ENCODE measurements at places on chromosomes 3 and 15. TPM values are rescaled to one million over a fixed set of nuclear protein-coding genes. Genes with fewer than 3 reads are reported as not detected.
A peak's percentile ranks its signal among the peaks of the same experiment; 100 is the strongest.

- H3K27ac ChIP-seq = no peak overlapping the region
- H3K27me3 ChIP-seq = no peaks in the 10 kb centered on the region
Observed at GRCh38 chr15:78327466-78327865, 12.7 kb upstream of the CRABP1 start.

DNA sequence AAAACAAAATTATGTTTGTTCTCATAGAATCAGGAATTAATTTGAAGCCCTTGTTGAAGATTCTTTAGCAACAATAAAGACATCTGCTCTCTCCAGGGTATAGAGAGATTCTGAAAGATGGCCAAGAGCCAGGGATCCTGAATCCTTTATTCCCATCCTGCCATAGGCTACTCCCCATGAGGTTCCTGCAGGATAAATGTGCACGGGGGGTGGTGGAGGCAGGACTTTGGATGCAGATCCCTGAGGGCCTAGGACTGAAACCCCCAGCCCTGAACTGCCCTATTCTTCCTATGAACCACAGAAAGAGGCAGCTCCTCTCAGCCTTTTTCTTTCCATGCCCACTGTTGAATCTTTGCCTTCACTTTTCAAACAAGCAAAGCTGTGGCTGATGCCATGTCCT is 17.1 kb downstream of the TMEM108 start:
- H3K4me1 ChIP-seq = no peaks in the 10 kb centered on the region
- DNase-seq = no peak
- H3K27ac ChIP-seq = peak overlapping the region; percentile 69
- H3K4me3 ChIP-seq = no peak overlapping the region

- no peaks in the 10 kb centered on the region for H3K27me3 ChIP-seq
- H3K27ac ChIP-seq = no peak overlapping the region
- H3K4me3 ChIP-seq = no peak overlapping the region
- DNase-seq = no peak
- H3K36me3 ChIP-seq = no peaks in the 10 kb centered on the region
Observed at GRCh38 chr3:36954452-36955134, 9.7 kb upstream of the TRANK1 start.

DNA sequence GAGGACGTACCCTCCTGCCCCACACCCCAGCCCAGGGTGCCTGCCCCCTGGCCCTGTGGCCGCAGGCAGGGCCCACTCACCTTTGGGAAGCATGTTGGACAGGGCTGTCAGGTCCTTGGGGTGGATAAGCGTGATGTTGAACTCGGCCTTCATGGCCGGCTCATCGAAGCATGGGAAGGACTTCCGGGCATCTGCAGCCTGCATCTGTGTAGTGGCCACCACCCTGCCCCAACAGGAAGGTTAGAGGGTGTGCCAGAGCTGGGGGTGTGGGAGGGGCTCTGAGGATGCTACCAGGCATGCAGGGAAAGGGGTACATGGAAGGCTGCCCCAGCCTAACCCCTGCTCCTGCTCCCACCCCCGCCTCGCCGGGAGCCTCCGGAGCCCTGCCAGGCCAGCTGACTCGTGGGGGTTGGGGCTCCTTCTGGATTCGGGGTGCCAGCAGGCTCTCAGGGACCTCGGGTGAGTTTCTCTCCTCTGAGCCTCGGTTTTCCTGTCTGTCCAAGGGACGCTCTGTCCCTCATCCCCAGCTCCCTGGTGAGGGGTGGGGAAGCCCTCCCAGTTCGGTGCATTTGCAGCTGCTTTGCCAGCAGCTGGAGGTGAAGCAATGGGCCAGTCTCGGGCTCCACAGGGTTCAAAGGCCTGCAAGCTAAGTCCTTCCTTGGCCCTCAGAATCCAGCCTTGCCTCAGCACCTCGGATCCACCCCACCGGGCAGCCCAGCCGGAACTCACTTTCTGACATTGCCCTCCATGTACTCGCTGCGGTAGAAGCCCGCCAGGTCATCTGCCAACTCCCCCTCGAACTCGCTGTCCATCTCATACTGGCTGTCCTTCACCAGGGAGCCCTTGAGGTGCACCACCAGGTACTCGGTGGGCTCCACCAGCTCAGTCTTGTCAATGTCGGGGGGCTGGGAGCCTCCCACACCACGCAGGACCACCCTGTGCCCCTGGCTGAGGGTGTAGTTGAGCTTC is 9.1 kb downstream of the ANPEP start:
- no peaks in the 10 kb centered on the region for H3K4me1 ChIP-seq
- no peaks in the 10 kb centered on the region for H3K27me3 ChIP-seq
- peaks cover 18% of the 10 kb centered on the region for H3K36me3 ChIP-seq
- no peak overlapping the region for H3K4me3 ChIP-seq

- no peak for DNase-seq
- no peak overlapping the region for H3K4me3 ChIP-seq
- no peaks in the 10 kb centered on the region for H3K27me3 ChIP-seq
- H3K4me1 ChIP-seq = peaks cover 32% of the 10 kb centered on the region
- H3K36me3 ChIP-seq = peaks cover 88% of the 10 kb centered on the region
Observed at GRCh38 chr3:128623762-128624176, 26.8 kb downstream of the RPN1 start.

DNA sequence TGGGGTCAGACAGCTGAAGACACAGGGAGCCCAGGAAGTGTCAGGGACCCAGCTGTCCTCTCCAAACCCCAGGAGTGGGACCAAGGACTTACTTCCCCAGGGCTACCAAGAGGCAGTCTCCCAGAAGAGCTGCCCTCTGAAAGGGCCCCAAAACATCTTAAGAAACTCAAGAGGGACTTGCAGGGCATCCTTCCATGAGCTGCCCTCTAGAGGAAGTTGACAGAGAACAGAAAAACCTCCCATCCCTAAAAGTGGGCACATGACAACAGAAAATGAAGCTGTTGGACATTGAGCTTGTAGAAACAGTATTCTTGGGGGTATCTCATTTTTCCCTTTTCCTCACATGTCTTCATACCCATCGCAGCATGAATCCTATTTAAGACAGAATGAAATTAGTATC is 58.9 kb downstream of the MECOM start:
- H3K4me1 ChIP-seq = no peaks in the 10 kb centered on the region
- H3K36me3 ChIP-seq = no peaks in the 10 kb centered on the region
- no peak overlapping the region for H3K27ac ChIP-seq
- no peak overlapping the region for H3K4me3 ChIP-seq
- DNase-seq = no peak

- H3K27ac ChIP-seq = peak overlapping the region; percentile 92
- no peaks in the 10 kb centered on the region for H3K27me3 ChIP-seq
- peaks cover 85% of the 10 kb centered on the region for H3K4me1 ChIP-seq
- H3K4me3 ChIP-seq = no peak overlapping the region
Observed at GRCh38 chr3:194269610-194270145, 81.5 kb downstream of the CPN2 start.

DNA sequence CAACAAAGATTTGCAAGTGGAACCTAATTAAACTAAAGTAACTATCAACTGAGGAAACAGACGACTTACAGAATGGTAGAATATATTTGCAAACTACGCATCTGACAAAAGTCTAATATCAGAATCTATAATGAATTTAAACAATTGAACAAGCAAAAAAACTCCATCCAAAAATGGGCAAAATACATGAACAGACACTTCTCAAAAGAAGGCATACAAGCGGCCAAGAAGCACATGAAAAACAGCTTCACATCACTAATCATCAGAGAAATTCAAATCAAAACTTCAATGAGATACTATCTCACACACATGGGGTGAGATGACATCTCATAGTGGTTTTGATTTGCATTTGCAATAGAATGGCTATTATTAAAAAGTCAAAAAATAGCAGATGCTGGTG is 128.6 kb downstream of the POLR2M start:
- H3K4me1 ChIP-seq = no peaks in the 10 kb centered on the region
- no peak overlapping the region for H3K4me3 ChIP-seq
- H3K27me3 ChIP-seq = peaks cover 8% of the 10 kb centered on the region
- no peak overlapping the region for H3K27ac ChIP-seq
- no peaks in the 10 kb centered on the region for H3K36me3 ChIP-seq

- H3K36me3 ChIP-seq = no peaks in the 10 kb centered on the region
- H3K4me3 ChIP-seq = no peak overlapping the region
- no peak for DNase-seq
- peaks cover under 1% of the 10 kb centered on the region for H3K4me1 ChIP-seq
Observed at GRCh38 chr15:74950078-74950908, 6.3 kb downstream of the RPP25 start.

GRCh38 chr3:29138171-29138570 is 142.7 kb upstream of the RBMS3 start:
- H3K4me3 ChIP-seq = no peak overlapping the region
- no peak for DNase-seq
- peaks cover 24% of the 10 kb centered on the region for H3K4me1 ChIP-seq
- no peak overlapping the region for H3K27ac ChIP-seq
- no peaks in the 10 kb centered on the region for H3K27me3 ChIP-seq

DNA sequence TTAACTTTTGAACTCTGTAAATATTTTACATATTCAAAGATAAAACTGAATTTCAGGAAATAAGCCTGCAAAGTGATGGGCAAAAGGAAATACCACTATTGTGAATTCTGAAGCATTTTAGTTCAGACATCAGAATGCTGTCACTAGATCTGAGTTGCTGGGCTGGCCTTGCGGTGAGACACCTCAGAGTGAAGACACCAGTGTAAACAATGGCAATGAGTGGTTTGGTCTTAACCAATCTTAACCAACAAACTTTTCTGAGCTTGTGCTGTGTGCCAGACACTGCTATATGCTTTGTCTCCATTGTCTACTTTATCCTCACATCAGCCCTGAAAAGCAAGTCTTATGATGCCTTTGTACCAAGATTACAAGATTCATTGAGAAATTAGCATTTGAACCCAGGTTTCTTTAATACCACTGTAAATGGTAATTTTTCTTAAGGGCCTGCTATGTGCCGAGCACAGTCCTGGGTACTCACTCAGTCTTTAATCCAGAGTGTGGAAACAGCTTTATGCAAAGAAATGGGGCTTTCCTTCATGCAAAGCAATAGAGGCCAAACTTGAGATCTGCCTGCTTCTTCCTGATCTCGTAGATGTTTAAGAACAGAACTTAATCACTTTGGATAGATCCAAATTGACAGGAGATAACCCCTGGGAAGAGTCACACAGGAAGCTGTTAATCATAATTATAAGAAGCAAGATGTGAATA is 55.0 kb downstream of the TMEM39A start:
- H3K36me3 ChIP-seq = peaks cover 45% of the 10 kb centered on the region
- DNase-seq = peak; percentile 14
- H3K27me3 ChIP-seq = no peaks in the 10 kb centered on the region
- no peak overlapping the region for H3K27ac ChIP-seq

DNA sequence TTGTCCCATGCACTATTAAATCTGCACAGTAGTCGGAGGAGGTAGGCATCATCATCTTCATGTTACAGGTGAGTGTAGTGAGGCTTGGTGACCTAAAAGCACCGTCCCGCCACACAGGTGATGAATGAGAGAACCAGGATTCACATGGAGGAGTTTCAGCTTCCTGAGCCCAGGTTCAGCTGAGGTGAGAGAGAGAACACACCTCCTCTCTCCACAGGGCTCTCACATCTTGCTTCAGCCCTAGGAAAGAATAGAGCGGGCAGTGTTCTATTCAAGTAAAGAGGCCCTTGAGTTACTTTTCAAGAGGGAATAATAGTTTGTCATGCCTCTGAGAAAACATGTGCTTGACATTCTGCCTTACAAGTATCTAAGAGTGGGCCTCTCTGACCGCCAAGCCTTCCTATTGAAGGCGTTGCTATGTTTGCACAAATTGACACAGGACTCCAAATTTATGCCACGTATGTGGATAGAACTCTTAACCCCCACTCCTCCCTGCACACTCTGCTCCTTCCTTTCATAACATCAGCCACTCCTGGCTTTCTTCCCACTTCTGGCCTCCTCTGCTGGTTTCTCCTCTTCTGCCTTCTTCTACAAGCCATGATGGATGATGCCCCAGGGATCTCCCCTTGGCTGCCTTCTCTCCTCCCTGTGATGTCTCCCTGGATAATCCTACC is 138.3 kb upstream of the ABHD17C start:
- H3K4me3 ChIP-seq = no peak overlapping the region
- H3K36me3 ChIP-seq = peaks cover 5% of the 10 kb centered on the region
- H3K27me3 ChIP-seq = no peaks in the 10 kb centered on the region
- no peaks in the 10 kb centered on the region for H3K4me1 ChIP-seq
- H3K27ac ChIP-seq = no peak overlapping the region

GRCh38 chr15:98794748-98795147 is 146.4 kb downstream of the IGF1R start:
- no peak for DNase-seq
- peaks cover 42% of the 10 kb centered on the region for H3K4me1 ChIP-seq
- no peak overlapping the region for H3K4me3 ChIP-seq
- H3K36me3 ChIP-seq = no peaks in the 10 kb centered on the region
- H3K27me3 ChIP-seq = no peaks in the 10 kb centered on the region

- peaks cover 15% of the 10 kb centered on the region for H3K4me1 ChIP-seq
- DNase-seq = no peak
- H3K27ac ChIP-seq = no peak overlapping the region
- H3K36me3 ChIP-seq = no peaks in the 10 kb centered on the region
- H3K27me3 ChIP-seq = no peaks in the 10 kb centered on the region
Observed at GRCh38 chr3:120475722-120476377, 25.1 kb upstream of the FSTL1 start.

GRCh38 chr15:65192016-65192415 is 6.9 kb upstream of the CLPX start:
- no peaks in the 10 kb centered on the region for H3K36me3 ChIP-seq
- no peak overlapping the region for H3K27ac ChIP-seq
- peaks cover 13% of the 10 kb centered on the region for H3K4me1 ChIP-seq
- no peak overlapping the region for H3K4me3 ChIP-seq
- H3K27me3 ChIP-seq = no peaks in the 10 kb centered on the region

DNA sequence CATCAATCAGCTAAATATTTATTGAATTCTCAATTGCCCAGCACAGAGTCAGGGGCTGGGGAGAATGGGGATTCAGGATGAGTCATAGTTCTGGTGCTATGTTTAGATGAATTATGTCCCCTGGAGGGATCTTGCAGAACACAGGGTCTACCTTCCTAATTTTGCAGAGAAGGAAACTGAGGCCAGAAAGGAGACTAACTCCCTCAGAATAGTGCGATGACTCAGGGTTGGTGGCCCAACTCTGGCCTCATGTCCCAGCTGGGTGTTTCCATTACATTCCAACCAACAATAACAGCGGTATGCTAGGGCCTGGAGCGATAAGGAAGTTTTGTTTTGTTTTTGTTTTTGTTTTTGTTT is 270.9 kb downstream of the TLE3 start:
- no peak overlapping the region for H3K4me3 ChIP-seq
- H3K4me1 ChIP-seq = no peaks in the 10 kb centered on the region
- H3K36me3 ChIP-seq = no peaks in the 10 kb centered on the region
- H3K27me3 ChIP-seq = no peaks in the 10 kb centered on the region

DNA sequence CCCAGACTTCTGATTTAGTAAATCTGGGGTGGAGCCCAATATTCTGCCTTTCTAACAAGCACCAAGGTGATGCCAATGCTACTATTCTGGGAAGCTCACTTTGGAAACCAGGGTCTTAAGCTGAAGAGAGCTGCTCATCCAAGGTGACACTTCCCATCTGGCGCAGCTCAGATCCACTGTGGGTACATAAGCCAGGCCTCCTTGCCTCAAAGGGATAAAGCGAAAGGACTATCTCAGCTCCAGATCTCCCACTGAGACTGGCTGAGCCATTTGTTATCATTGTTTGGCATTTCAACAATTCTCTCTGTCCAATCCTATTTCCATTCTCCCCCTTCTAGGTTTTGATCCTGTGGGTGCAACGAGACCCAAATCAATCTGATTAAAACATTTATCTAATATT is 323.8 kb downstream of the GBE1 start:
- H3K36me3 ChIP-seq = no peaks in the 10 kb centered on the region
- no peak overlapping the region for H3K4me3 ChIP-seq
- H3K4me1 ChIP-seq = no peaks in the 10 kb centered on the region
- H3K27ac ChIP-seq = no peak overlapping the region
- DNase-seq = no peak
- no peaks in the 10 kb centered on the region for H3K27me3 ChIP-seq

SMCO1 gene
- not detected for total RNA-seq

ITIH3 gene
- 0.83 TPM for total RNA-seq

NT5DC2 gene
- 61.9 TPM for total RNA-seq

NOX5 gene
- 0.45 TPM for total RNA-seq

RTP1 gene
- not detected for total RNA-seq

PCSK6 gene
- 16.1 TPM for total RNA-seq

CAMK1 gene
- total RNA-seq = 78.9 TPM

PEX5L gene
- total RNA-seq = not detected

HRG gene
- total RNA-seq = not detected

Measured in esophagus muscularis mucosa (tissue), 4 donors.